Renal cortex interstitium (tissue), 15 donors: ENCODE measurements at places on chromosomes 13 and 19.

GRCh38 chr13:101415358-101416174 lies 742 bp downstream of the NALCN start:
- DNase-seq: no peak

DNA sequence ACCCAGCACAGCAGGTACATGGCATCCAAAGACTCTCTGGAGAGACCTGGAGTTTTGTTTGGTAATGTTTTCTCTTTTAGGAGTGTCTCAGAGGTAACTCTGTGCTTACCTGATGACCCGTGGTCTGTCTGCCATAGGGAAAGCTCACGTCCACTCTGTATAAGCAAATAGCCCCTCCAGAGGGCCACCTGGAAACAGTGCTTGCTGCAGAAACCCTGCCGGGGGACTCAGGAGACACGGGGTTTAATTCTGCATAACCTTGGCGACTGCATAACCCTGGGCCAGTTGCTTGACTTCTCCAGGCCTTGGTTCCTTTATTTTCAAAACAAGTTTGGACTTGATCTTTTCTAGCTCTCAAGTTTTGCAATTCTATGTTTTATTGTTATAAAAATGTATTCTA lies 187.2 kb upstream of the SOX1 start:
- no peak for DNase-seq

GRCh38 chr13:59743195-59743594 lies 420.5 kb downstream of the DIAPH3 start:
- no peak for DNase-seq

DNA sequence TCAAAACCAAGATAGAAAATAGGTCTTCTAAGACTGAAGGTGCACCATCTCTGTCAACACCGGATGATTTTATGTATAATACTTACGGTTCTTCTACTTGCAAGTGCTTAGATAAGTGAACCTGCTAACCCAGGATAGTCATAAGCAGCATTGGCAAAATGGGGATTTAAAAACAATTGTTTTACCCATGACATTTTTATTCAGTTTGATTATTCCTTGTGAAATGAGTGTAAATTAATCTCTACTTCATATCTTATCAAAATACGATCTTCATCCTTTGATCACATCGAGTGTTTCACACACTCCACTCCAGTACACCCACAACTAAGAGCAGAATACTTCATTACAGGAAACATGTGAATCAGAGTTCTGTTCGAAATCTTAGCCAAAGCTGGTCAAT lies 23.0 kb upstream of the MTRF1 start:
- no peak for DNase-seq

- DNase-seq: no peak
Observed at GRCh38 chr19:10086591-10087192, 575 bp downstream of the SHFL start.

- DNase-seq: peak; percentile 72
Observed at GRCh38 chr13:112606109-112607001, 18.4 kb upstream of the TUBGCP3 start.

DNA sequence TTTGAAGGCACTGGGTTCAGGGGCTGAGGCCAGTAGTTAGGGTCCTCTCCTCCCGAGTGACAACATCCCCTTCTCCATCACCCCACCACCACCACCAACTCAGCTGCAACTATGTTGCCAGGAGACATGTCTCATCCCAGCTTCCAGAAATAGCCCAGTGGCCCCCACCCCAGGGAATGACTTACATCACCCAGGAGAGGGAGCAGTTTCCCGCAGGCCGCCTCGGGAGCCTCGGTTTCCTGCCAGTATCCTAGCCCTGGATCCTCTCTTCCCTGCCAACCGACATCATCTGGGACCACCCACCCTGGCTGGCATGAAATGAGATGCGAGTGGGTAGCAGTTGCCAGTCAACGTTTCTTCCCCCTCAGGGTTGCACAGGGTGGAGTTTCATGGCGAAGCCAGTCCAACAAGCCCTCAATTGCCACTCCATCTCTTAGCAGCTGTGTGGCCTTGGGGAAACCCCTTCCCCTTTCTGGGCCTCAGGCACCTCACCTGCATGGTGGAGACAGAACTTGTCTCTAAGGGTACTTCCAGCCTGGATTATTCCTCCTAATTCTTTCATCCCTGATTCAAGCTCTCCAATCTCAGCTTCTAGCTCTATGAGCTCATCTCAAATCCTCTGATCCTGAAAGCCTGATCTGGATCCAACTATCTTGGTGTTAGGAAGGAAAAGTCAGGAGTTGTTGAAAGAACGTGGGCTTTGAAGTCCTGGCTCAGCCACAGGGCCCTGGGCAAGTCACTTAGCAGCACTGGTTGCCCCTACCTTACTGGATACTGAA lies 3.9 kb upstream of the GSK3A start:
- no peak for DNase-seq

DNA sequence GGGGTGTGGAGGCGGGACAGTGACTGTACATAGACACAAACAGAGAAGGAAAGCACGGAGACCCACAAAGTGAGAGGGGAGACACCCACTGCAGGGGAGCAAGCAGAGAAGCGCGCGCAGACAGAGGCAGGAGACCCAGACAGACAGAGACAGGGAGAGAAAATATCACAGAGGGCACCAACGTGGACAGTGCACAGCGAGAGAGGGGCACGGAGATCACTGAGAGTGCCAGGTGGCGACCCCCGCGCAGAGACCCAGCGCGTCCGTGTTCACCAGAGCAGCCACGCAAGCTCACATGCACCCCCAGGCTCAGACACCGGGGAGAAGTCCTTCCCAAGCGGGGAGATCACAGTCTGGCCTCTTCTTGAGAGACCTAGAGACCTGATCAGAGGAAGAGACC lies 1.4 kb upstream of the CACNG7 start:
- no peak for DNase-seq

DNA sequence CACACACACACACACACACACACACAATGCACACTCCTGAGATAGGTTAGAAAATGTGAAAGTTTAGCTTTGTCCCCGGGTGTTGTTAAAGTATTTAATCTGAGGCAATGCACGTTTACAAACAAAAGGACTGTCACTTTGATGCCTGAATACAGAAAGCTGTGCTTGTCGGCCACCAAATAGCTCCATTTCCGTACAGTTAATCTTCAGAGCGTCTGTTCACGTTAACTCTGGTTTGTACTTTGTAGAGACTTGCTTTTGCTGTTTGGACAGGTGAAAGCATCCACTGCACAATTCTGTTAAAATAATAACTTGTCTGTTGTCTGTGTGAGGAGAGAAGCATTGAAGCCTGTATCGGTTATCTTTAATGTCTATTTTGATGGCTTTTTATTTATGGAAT lies 267.8 kb downstream of the FGF9 start:
- no peak for DNase-seq

DNA sequence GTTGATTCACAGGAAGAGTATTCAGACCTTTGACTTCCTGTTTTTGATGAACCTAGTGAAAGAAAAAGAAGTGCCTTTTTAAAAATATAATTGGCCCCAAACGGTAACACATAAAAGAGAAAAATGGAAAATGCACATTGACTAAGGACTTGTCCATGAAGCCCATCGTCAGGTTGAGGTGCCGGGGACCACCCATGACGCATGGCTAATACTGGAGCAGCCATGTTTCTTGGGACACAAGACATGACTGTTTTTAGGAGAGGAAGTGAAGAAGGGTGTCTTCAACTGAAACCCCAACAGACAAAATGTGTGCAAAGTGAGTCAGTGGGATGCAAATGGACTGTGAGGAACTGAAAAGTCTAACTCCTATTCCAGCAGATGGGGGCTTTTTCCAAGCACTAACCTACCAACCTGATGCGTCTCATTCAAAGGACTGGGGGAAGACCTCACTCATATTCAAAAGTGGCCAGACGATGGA lies 459.4 kb downstream of the FOXO1 start:
- DNase-seq: no peak

DNA sequence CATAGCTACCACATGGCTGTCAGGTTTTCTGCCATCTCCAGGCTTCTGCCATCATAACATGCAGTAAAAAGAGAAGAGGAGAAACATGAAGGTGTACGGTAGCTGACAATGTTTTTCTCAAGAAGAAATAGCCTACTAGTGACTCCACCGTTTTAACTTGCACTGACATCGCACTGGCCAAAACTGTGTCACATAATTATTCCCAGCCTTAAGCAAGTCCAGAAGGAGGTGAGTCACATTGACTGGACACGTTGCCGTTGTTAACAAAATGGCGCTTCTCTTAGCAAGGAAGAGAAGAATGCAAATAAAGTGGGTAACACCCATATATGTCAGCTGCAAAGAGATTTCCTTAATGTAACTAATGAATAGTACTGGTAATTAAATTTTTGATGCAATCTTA lies 810.4 kb upstream of the SLC10A2 start:
- no peak for DNase-seq

DNA sequence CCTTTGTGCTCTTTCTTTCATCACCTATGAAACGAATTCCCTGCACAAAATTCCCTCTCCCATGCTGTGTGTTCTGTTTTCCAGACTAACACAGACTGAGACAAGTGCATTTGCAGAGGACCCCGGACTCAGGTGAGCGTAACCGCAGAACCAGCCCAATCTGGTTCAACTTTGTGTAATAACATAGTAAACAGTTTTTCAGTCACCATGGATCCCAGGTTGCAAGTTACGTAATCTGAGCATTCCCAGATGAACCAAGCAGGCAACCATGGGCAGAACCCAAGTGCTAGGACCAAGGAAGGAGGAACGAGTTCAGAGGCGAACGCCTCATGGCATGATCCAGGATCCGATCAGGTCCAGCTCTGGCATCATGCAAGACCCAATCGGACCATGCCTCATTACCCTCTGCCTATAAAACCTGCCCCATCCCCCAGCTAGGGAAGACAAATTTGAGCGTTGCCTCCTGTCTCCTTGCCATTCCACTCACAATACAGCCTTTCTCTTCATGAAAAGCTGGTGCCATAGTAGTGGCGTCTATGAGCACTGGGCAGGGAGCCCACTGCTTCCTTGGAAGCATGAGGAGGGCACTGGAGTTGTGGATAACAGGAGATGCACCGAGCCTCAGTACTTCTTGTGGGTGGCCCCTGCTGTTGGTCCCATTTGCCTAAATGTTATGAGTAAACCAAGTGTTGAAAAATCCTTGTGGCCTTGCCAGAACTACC lies 107.6 kb downstream of the ABCC4 start:
- no peak for DNase-seq

DNA sequence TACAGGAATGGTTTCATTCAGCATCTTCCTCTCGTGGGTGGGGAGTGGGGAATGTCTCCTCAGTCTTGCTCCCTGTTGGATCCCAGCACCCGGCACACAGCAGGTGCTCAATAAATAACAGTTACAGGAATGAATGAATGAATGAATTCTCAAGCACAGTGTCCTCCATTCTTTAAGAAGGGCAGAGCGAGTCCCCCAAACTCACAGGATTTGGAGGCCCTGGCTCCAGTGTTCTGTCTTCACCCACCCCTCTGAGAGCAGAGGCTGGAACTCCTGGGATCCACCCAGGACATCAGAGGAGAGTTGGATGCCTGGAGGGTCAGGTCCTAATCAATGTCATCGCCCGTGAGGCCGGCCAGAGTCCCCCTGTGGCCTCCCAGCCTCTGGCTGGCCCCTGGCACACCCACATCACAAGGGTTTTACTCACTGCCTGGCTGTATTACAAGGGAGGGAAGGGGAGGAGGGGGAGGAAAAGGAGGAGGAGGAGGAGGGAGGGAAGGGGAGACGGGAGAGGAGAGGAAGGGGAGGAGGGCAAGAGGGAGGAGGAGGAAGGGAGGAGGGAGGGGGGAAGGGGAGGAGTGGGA lies 8.7 kb upstream of the CREB3L3 start:
- DNase-seq: no peak

- DNase-seq: no peak
Observed at GRCh38 chr13:99386495-99386894, 79.3 kb upstream of the GPR183 start.

GRCh38 chr19:1063909-1064660 lies 2.9 kb upstream of the ARHGAP45 start:
- no peak for DNase-seq

GRCh38 chr19:4115050-4115817 lies 8.7 kb downstream of the MAP2K2 start:
- no peak for DNase-seq

DNA sequence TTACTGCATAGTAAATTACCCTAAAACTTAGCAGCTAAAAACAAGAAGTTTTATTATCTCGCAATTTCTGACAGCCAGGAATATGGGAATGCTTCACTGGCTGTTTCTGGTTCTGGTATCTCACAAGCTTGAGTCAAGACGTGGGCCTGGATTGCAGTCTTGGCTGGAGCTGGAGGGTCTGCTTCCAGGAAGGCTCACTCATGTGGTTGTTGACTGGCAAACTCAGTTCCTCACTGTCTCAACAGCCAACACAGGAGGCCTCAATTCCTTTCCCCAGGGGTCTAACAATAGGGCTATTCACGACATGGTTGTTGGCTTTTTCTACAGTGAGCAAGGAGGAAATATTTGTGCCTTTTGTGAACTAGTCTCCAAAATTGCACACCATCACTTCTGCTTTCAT lies 146.3 kb downstream of the GPC5 start:
- DNase-seq: no peak

DNA sequence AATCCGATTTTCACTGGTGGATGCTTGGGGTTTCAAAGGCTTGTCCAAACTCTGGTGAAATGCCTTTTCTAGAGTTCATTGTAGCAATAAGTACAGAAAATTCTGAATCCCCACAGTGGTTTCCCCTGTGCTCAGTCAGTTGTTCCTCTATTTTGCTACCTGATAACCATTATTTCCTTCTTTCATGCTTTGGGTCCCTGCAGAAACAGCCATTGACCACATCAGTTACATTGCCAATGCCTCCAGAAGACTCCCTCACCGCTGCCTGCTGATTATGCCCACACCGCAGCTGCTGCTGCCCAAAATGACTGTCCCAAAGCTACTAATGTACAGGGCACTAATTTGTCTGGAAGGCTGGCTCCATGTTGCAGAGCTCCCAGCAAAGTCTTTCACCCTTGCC lies 517.3 kb downstream of the KLF12 start:
- DNase-seq: no peak

DNA sequence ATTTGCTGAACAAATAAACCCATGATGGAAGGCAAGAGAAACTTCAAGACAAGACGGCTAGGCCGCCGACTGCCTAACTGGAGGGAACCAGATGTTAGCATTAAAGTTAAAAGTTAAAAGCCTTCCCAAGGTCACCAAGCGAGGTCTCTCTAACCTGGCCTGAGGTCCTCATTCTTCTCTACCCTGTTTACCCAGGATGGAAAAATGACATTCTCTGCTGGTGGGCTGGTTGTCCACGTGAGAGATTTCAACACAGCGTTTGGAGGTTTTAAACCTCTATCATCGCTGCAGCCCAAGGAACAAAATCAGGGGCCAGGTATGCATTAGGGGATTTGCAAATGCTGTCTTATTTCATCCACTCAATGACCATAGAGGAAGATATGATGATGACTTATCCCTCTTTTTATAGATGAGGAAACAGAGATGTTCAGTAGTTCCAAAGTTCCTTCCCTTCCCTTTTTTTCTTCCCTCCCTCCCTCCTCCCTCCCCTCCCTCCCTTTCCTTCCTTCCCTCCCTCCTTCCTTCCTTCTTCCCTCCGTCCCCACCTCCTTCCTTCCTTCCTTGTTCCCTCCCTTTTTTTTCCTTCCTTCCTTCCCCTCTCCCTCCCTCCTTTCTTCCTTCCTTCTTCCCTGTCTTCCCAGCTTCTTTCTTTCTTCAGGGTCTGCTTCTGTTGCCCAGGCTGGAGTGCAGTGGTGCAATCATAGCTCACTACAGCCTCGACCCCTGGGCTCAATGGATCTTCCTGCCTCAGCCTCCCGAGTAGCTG lies 79.7 kb downstream of the INSR start:
- no peak for DNase-seq
